ENCODE measurements at places on chromosomes 1 and 21.

- no peak for DNase-seq
Measured at GRCh38 chr1:86195281-86195680, 38.7 kb upstream of the COL24A1 start.

DNA sequence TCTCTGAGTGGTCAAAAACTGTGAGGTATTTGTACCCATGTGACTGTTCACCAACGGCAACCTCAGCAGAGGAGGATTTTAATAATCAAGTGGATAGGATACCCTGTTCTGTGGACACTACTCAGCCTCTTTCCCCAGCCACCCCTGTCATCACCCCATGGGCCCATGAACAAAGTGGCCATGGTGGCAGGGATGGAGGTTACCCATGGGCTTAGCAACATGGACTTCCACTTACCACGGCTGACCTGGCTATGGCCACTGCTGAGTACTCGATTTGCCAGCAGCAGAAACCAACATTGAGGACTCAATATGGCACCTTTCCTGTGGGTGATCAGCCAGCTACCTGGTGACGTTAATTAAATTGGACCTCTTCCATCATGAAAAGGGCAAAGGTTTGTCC lies 1782.7 kb downstream of the PLA2G4A start:
- DNase-seq = no peak

- DNase-seq = no peak
Measured at GRCh38 chr1:24770881-24771280, 25.6 kb downstream of the CLIC4 start.

DNA sequence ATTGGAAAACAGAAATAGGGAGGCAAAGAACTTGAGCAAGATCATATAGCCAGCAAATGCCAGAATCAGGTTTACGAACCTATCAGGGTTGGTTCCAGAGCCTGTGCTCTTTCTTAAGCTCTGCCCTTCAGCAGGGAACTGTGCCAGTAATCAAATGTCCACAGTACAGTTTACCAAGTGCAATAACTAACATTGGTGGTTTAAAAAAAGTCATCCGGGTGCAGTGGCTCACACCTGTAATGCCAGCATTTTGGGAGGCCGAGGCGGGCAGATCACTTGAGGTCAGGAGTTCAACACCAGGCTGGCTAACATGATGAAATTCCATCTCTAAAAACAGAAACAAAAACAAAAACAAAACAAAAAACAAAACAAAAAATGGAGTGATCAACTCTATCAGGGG lies 182.7 kb downstream of the LMX1A start:
- DNase-seq = no peak

GRCh38 chr1:30353637-30354036 lies 369.7 kb downstream of the MATN1 start:
- DNase-seq = no peak

DNA sequence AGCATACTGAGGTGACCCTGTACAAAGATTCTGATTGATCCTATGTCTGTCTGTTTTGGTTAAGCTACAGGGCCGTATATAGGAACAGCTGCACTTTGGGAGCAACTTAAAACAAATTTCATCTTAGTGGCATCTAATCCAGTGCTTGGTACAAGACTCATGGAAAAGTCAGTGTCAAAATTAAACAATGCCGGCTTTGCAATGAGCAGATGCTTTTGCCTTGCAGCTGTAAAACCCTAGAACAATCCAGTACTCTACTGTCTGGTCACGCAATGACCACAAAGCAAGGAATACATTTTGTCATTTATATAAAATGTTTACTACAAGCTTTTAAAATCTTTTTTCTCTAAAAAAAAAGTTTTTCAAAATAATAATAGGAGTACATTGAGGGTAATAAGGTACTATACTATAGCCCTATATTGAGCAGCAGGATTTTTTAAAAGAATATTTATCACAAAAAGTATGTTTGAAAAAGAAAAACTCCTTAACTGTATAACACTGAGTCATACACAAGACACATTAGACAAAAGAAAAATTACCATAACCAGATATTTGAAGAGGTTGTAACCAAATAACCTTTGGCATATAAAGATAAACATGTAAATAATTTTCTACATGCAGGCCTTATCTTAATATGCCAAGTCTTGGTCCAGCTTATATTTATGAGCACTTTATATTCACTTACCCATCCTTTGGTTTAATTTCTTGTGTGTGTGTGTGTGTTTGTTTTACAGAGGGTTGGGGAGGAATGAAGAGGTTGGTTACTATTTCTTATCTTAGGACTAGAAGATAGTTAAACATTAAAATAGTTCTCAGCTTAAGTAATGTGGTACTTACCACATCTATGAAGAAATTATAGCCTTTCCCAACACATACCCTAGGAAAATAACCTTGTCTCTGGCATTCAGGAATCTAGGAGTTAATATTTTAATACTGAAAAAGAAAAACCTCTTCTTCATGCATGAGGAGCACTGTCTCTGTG lies 262.3 kb downstream of the FAF1 start:
- DNase-seq = peak; percentile 89

- DNase-seq = no peak
Measured at GRCh38 chr1:43844114-43844513, 89.5 kb upstream of the ARTN start.

- DNase-seq = no peak
Measured at GRCh38 chr1:119139857-119140176, 636 bp downstream of the WARS2 start.

DNA sequence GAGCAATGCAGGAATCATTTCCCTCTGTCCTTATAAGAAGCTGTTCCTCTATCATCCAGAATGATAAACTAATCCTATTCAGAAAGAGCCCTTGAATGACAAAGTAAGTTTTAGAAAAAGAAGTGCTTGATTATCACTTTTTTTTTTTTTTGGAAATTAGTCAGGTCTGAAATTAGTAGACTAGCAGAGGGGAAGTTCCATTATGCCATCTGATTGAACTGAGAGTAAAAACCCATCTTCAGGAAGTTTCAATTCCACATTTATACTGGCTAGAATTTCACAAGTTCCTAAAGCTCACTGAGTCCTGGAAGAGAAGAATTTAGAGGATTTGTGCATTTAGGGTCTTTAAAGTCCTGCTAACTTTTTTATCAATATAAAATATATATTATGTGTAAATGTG lies 128.8 kb upstream of the COA6 start:
- no peak for DNase-seq

DNA sequence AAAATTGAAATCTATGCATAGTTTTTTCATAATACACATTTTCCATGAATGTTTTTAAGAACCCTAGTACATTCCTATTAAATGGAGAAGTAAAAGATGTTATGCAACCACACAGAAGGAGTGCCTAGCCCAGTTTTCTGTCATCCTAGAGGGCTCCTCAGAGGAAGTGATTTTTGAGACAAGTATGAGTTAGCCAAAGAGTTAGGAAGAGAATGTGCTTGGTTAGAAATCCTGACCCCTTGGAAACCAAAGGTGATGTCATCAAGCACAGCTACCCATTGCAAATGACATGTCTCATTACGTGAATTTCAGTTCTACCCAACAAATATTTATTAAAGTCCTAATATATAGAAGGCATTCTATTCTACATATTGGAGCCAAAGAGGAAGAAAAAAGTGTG lies 88.9 kb upstream of the TNFSF4 start:
- no peak for DNase-seq

DNA sequence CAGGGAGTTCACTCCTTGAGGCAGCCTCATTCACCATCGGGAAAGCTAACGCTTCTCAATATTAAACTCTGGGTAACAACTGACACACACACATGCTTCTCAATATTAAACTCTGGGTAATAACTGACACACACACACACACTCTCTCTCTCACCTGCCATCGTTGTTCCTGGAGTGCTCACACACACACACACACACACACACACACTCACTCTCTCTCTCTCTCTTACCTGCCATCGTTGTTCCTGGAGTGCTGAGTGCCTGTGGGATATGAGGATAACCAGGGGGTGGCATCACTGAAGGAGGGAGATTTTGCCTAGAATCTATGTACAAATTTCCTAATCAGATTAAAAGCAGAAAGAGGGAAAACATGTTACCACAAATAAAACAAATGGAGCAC lies 17.1 kb upstream of the GUCA2A start:
- no peak for DNase-seq

DNA sequence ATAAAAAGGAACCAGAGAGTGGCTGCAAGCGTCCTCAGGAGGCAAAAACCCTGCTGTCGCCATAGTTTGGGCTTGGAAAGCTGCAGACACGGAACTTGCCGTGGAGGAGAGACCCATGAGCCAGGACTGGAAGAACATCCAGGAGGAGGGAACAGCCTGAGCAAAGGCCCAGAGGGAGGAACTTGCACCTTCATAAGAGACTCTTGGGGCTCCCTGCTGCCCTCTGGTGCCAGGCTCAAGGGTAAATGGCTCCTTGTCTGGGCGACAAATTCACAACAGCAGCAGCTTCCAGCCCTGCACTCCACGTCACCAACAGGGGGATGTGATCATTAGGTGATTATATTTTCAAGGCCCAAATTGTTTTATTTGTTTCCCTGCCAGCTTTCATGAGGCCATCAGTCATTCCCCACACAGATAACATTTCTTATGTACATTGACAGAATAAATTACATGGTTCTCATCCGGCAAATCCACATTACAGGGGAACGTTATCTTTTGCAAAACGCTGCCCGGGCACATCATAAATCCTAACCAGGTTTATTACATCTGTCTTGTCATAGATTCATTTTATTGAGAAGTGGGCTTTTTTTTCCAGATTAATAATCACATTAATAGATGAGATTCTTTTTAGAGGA lies 143.0 kb upstream of the GRIK3 start:
- no peak for DNase-seq
